Activated naive CD8-positive, alpha-beta T cell treated with anti-CD3 and anti-CD28 coated beads for 36 hours (primary cell): ENCODE measurements at places on chromosomes 5 and 9. TPM values are rescaled to one million over a fixed set of nuclear protein-coding genes. Genes with fewer than 3 reads are reported as not detected.

DNA sequence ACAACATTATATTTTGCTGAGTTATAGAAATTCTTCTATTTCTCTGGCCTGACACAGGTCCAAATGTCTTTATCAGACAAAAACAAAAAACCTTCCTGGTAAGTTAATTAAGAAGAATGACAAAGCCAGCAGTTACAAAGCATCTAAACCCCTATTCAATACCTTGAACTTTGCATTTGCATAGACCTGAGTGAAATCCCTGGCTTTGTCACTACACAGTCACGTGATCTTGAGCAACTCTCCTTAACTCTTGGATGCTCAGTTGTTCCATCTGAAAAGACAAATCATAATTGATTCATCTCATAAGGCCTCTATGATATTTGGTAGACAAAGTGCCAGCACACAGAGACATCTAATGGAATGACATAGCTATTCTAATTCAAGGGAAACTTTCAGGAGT, 166.6 kb upstream of the PPP1R2B start:
- peaks cover 33% of the 10 kb centered on the region for H3K27me3 ChIP-seq
- no peaks in the 10 kb centered on the region for H3K36me3 ChIP-seq
- DNase-seq = no peak
- H3K4me1 ChIP-seq = peaks cover 4% of the 10 kb centered on the region
- no peak overlapping the region for H3K4me3 ChIP-seq
- no peak overlapping the region for H3K27ac ChIP-seq

The PAXX gene
- total RNA-seq = 60.1 TPM

GRCh38 chr5:75993643-75994520, 89.3 kb upstream of the SV2C start:
- H3K36me3 ChIP-seq = peaks cover 2% of the 10 kb centered on the region
- H3K4me1 ChIP-seq = no peaks in the 10 kb centered on the region
- H3K27me3 ChIP-seq = peaks cover 12% of the 10 kb centered on the region
- DNase-seq = no peak
- H3K27ac ChIP-seq = no peak overlapping the region

GRCh38 chr9:27538647-27539046, 9.0 kb upstream of the MOB3B start:
- H3K27ac ChIP-seq = no peak overlapping the region
- H3K4me1 ChIP-seq = no peaks in the 10 kb centered on the region

The OGN gene
- not detected for total RNA-seq

DNA sequence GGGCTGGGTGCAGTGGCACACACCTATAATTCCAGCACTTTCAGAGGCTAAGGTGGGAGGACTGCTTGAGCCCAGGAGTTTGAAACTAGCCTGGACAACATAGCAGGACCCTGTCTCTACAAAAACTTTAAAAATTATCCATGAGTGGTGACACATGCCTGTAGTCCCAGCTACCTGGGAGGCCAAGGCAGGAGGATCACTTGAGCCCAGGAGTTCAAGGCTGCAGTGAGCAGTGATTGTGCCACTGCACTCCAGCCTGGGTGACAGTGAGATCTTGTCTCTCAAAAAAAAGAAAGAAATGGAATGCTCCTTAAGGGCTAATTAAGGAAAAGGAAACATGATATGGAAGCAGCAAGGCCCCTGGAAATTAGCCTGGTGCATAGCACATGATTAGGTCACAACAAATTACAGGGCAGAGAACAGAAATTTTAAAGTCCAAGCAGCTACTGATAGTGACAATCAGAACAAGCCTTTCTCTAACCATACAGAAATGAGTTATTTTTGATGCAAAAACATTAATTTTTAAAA, 19.5 kb downstream of the ANKH start:
- H3K4me3 ChIP-seq = no peak overlapping the region
- H3K36me3 ChIP-seq = peaks cover 11% of the 10 kb centered on the region
- H3K4me1 ChIP-seq = peaks cover 24% of the 10 kb centered on the region
- no peaks in the 10 kb centered on the region for H3K27me3 ChIP-seq

The SLC28A3 gene
- total RNA-seq = 0.41 TPM

The CCL27 gene
- total RNA-seq = not detected

The SGCD gene
- not detected for total RNA-seq

The PCDHA11 gene
- total RNA-seq = not detected

DNA sequence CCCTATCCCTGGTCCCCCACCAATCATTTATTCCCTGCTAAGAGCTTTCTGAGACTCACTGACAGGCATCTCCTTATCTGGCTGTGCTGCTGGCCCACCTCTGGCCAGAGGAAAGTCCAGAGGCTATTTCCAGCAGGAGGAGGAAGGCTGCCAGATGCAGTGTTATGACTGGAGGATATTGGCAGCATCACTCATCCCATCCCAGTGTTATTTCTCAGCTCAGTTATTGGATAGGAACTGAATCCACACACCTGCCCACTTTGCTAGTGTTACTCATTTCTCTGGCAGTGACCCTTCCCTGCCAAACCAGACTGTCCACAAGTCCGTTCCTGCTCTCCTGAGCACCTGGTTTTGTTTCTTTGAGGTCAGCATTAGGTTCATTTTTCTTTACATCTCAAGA, 228.2 kb downstream of the GRIA1 start:
- no peaks in the 10 kb centered on the region for H3K36me3 ChIP-seq
- no peak overlapping the region for H3K27ac ChIP-seq
- no peak overlapping the region for H3K4me3 ChIP-seq
- H3K27me3 ChIP-seq = no peaks in the 10 kb centered on the region
- H3K4me1 ChIP-seq = no peaks in the 10 kb centered on the region

DNA sequence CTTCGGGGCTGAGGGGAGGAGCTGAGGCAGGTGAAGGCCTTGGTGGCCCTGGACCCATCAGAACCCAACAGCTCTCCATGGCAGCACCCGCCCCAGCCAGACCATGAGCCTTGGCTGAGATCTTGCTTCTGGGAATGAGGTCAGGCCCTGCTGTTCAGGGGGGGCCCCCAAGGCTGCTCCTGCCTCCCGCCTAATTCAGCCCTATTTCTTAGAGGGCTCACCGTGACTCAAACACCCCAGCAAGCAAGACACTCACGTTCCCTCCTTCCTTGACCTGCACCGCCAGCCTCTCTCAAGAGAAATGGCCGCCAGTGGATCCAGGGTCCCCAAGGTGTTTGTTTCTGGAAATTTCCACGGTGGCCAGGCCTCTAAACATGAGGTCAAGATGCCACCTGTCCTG, 61.4 kb upstream of the PPP1R26 start:
- no peak for DNase-seq
- H3K36me3 ChIP-seq = no peaks in the 10 kb centered on the region
- H3K27ac ChIP-seq = no peak overlapping the region
- no peaks in the 10 kb centered on the region for H3K4me1 ChIP-seq

- peak; percentile 8 for DNase-seq
- no peak overlapping the region for H3K4me3 ChIP-seq
- H3K27me3 ChIP-seq = no peaks in the 10 kb centered on the region
- no peaks in the 10 kb centered on the region for H3K36me3 ChIP-seq
- H3K27ac ChIP-seq = peak overlapping the region; percentile 27
Observed at GRCh38 chr5:68344447-68345111, 129.0 kb downstream of the PIK3R1 start.

- no peaks in the 10 kb centered on the region for H3K36me3 ChIP-seq
- H3K27me3 ChIP-seq = no peaks in the 10 kb centered on the region
- H3K27ac ChIP-seq = peak overlapping the region; percentile 4
- no peak for DNase-seq
Observed at GRCh38 chr9:120757026-120757913, 35.9 kb downstream of the FBXW2 start.

DNA sequence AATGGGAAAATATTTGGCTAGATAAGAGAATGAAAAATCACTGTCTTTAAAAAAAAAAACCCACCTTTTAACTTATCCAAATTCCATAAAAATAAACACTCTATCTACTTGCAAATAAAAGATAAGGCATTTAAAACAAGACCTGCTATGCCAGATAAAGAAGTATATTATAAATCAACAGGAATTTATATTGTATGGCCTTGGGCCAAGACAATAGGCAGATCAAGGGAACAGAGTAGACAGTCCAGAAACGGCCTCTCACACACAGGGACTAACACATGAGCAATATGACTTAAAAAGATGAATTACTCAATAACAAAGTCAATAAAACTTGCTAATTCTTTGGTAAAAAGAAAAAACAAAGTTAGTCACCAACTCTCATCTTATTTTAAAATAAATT, 34.7 kb upstream of the ICE1 start:
- H3K4me3 ChIP-seq = no peak overlapping the region
- H3K4me1 ChIP-seq = no peaks in the 10 kb centered on the region
- no peak overlapping the region for H3K27ac ChIP-seq
- no peak for DNase-seq
- no peaks in the 10 kb centered on the region for H3K27me3 ChIP-seq

DNA sequence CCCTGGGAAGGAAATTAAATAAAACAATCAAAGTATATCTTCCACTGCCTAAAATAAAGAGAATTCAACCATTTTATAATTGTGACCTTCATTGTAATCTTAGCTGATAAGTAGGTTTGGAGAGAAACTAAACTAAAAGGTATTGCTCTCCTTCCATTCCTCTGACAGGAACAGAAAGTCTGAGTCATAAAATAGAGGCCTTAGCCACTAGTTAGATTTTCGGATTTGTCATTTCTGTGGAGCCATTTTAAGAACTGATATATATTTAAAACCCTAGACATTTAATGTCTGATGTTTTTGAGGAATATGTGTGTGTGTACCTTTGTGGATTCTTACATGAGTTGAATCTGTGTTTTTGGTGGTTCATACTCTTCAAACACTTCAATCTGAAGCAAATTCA, 11.8 kb upstream of the TMC1 start:
- DNase-seq = no peak
- no peak overlapping the region for H3K4me3 ChIP-seq
- no peaks in the 10 kb centered on the region for H3K27me3 ChIP-seq
- H3K4me1 ChIP-seq = peaks cover 14% of the 10 kb centered on the region
- H3K27ac ChIP-seq = peak overlapping the region; percentile 67

DNA sequence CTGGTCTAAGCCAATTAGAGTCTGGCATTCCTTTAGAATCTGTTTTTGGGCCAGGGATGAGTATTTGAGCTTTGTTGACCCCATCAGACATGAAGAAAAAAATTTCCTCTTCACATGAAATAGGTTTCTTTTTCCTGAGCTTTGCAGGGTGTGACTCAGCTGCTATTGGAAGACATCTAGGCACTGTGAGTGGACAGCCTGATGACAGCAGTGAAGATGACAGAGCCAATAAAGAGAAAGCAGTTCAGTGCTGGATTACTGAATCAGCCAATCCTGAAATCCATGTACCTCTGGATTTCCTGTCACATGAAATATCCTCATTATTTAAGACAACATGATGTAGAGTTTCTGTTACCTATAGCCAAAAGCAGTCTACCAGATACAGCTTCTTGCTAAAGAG, 51.3 kb upstream of the GRIA1 start:
- no peaks in the 10 kb centered on the region for H3K36me3 ChIP-seq
- H3K4me1 ChIP-seq = no peaks in the 10 kb centered on the region
- H3K27me3 ChIP-seq = no peaks in the 10 kb centered on the region
- H3K4me3 ChIP-seq = no peak overlapping the region

The RETREG1 gene
- total RNA-seq = 25.1 TPM

GRCh38 chr5:123215929-123216702, 127.1 kb downstream of the PRDM6 start:
- no peak for DNase-seq
- no peak overlapping the region for H3K27ac ChIP-seq
- no peak overlapping the region for H3K4me3 ChIP-seq
- no peaks in the 10 kb centered on the region for H3K4me1 ChIP-seq
- H3K36me3 ChIP-seq = no peaks in the 10 kb centered on the region

GRCh38 chr5:177209610-177210009, 76.0 kb downstream of the NSD1 start:
- no peaks in the 10 kb centered on the region for H3K27me3 ChIP-seq
- H3K4me1 ChIP-seq = no peaks in the 10 kb centered on the region
- H3K4me3 ChIP-seq = no peak overlapping the region
- peaks cover 27% of the 10 kb centered on the region for H3K36me3 ChIP-seq
- H3K27ac ChIP-seq = no peak overlapping the region
- no peak for DNase-seq

The DBH gene
- total RNA-seq = not detected

The FBXO4 gene
- 16.2 TPM for total RNA-seq

DNA sequence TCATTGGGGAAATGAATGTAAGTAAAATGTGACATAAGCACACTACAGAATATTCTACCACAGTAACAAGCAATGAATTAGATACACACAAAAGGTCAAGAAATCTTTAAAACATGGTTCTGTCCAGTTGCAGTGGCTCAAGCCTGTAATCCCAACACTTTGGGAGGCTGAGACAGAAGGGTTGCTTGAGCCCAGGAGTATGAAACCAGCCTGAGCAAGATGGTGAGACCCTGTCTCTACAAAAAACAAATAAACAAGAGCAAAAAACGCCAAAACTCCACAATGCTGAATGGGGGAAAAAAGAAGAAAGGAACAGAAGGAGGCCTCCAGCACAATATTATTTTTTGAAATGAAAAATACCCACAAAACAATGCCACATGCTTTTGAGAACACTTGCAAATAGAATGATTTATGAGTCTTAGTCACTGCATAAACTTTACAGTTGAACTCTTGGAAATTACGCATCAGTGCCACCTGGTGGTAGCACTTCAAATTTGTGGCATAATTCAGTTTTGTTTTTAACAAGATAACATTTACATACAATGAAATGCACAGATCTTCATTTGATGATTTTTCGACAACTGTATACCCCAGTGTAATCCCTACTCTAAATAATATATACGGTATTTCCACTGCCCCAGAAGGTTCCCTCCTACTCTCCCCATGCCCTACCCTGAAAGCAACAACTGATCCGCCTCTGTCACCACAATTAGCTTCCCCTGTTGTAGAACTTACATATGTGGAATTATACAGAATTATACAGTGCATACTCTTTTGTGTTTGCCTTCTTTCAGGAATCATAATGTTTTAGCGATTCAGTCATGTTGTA, 14.4 kb upstream of the SPINK4 start:
- no peaks in the 10 kb centered on the region for H3K36me3 ChIP-seq
- peak; percentile 57 for DNase-seq
- no peak overlapping the region for H3K4me3 ChIP-seq
- no peaks in the 10 kb centered on the region for H3K27me3 ChIP-seq

- peaks cover 49% of the 10 kb centered on the region for H3K36me3 ChIP-seq
- H3K4me1 ChIP-seq = peaks cover 2% of the 10 kb centered on the region
- no peaks in the 10 kb centered on the region for H3K27me3 ChIP-seq
Observed at GRCh38 chr9:93636172-93636661, 59.8 kb downstream of the PHF2 start.

GRCh38 chr5:109468737-109469420, 59.1 kb upstream of the PJA2 start:
- peaks cover 4% of the 10 kb centered on the region for H3K27me3 ChIP-seq
- peak; percentile 68 for DNase-seq
- no peaks in the 10 kb centered on the region for H3K36me3 ChIP-seq
- no peak overlapping the region for H3K4me3 ChIP-seq

DNA sequence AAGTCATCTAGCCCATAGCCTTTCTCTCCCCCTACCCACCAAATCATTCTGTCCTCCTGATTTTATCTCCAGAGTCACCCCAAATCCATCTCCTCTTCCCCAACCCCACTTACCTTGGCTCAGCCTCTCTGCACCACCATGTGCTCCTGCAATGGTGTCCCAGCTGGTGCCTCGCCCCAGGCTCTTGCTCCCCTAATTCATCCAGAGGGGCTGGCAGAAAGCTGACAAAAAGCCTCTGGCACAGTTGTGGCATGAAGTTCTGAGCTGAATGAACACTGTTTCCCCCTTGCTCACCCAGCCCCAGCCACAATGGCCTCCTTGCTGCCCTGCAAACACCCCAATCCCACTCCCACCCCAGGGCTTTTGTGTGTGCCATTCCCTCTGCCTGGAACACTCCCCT, 10.2 kb downstream of the RETREG1 start:
- H3K4me1 ChIP-seq = peaks cover 56% of the 10 kb centered on the region
- no peak overlapping the region for H3K27ac ChIP-seq
- DNase-seq = no peak
- no peaks in the 10 kb centered on the region for H3K27me3 ChIP-seq
- H3K36me3 ChIP-seq = peaks cover 45% of the 10 kb centered on the region
- H3K4me3 ChIP-seq = no peak overlapping the region

GRCh38 chr9:72674961-72675360, 153.6 kb downstream of the TMC1 start:
- no peak for DNase-seq
- no peaks in the 10 kb centered on the region for H3K4me1 ChIP-seq
- no peaks in the 10 kb centered on the region for H3K27me3 ChIP-seq
- H3K4me3 ChIP-seq = no peak overlapping the region
- no peaks in the 10 kb centered on the region for H3K36me3 ChIP-seq
